ENCODE measurements at places on chromosomes 1 and 21.

DNA sequence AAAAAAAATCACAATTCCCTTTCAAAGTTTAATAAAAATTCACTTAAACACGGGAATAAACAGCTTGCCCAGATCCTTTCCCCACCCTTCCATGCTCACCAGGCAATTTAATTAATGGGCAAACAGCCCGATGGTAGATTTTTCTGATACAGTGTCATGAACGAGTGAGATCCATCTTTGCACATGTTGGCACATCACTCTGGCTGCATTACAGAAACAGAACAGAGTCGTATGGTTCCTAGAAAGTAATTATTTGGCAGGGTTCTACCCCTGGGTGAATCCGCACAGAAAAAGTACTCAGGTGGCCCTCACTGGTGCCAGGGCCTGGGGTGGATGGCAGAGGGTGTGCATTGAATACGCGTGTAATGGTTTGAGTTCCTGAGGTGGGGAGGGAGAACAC, 24.6 kb upstream of the OVAAL start:
- no peak for DNase-seq

- DNase-seq, result no peak
These were observed 52.7 kb downstream of the TRIM33 start for GRCh38 chr1:114458237-114458777.

DNA sequence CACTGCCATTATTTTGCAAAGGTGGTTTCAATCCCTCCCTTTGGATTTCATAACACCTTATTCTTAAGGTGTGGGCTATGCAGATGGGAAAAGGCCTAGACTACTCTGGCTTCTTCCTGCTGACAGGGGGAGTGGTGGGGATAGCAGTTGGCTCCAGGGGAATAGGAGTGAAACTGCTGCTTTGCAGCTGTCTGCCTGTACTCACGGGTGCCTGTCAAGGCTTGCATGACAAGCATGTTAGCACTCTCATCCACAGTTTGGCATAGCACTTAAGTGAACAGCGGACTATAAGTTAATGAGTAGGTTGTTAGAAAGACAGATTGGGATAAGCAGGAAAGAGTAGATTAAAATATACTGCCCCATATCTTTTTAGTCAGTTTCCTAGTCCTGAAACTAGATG, 287.5 kb upstream of the DAB1 start:
- DNase-seq, result no peak

DNA sequence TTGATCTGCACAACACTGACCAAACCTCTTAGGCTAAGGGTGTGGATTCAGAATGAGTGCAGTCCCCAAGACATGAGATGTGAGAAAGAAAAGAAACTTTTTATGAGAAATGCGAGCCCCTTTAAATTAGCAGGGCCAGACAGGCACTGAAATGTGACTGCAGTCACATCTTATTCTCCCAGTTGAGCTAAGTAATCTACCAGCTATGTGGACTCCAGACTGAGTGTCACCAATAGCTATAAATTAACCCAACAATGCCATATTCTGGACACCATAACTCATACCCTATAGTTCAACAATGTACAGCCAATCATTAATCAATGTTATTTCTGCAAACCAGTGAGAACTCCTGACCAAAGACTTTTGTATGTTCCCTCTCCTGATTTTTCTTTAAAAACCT, 153.2 kb downstream of the COQ8A start:
- no peak for DNase-seq

DNA sequence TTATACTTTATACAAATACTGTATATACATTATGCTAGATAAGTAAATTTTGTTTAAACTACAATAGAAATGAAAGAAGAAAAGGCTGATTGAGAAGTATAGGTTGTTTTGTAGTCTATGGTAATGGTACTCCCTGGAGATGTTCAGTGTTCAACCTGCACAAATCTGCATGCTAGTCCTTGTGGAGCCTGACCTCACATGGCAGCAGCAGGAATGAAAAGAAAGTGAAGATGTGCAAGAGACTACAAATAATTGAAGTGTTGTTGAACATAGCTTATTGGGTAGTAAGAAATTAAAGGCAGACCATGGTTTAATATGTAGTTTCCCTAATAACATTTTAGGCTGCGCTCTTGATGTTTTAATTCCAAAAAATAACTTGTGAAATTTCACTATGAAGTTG, 201.2 kb downstream of the TGFB2 start:
- DNase-seq, result no peak

- no peak for DNase-seq
These were observed 67.9 kb upstream of the L1TD1 start for GRCh38 chr1:62126579-62127290.

GRCh38 chr1:110218739-110219138, 8.6 kb downstream of the KCNC4 start:
- DNase-seq, result no peak

DNA sequence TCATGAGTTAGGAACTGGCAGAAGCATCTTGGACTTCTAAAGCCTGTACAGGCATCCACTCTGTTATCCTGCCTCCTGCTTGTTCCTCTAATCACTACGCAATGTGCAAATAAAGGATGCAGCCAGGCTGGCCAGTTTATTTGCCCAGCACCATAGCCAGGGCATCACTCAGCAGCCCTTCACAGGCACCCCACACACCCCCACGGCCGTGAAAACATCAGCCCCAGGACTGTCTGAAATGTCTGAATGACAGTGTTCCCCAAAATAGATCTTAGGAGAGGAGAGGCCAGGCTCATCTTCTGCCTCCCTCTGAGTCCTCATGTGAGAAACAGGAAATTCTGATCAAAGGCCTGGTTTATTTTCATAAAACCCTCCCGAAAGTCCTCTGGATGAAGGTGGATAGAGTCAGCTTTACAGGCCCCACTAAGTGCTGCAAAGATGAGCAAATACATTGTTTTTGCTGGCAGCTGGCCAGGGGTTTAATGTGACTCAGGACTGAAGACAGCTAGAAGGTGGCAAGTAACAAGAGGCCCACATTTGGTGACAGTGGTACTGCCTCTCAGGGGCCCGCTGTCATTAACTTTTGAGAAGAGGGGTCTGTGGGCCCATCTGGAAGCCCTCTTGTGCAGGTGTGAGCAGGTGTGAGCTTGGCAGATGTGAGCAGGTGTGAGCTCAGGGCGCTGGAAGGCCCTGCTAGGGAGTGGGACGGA, 32.9 kb downstream of the GRHL3 start:
- no peak for DNase-seq

GRCh38 chr1:37845786-37846185, 13.6 kb downstream of the MTF1 start:
- DNase-seq, result no peak

DNA sequence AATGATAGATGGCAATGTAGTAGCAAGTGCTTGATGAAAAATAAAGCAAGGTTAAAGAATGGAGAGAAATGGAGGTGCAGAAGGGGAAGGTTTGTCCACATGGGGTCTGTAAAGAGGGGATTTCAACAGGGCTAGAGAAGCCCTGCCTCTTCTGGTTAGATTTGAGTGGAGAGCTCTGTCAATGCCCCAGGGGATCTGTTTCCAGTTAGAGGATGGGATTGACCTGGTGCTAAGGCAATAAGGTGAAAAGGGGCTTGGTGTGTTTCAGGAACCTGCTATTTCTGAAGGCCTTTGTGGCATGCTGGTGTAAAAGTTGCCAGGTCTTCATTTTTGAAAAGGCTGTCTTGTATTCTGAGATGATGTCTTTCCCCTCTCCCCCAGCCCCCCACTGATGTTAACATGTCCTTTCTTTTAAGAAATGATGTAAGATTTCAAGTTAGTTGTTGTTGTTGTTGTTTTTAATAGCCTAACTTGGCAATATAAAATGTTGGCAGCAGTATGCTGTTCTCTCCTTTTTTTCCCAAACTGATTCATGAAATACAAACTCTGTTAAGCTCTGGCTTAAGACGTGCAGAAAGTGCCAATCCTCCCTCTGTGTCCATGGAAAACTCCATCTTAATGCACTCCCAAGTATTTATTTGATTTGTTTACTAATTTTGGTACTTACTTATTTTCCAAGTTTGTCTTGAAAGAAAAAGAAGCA, 370.3 kb upstream of the ADGRL2 start:
- DNase-seq, result no peak

DNA sequence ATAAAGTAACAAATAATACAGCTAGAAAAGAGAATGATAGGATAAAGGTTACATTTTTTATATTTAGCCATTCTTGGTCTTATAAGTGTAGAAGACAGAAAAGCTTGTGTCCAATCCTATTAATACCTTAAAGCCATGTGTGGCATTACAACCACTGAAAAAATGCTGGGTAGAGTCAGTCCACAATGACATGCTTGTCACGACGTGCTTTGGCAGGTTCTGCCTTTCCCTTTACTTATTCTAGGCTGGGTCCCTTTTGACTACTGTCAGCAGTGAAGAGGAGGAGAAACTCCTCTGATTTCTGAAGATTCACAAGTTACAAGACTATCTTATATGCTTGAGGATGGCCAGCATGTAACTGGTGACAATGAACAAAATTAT, 14.6 kb upstream of the AIM2 start:
- no peak for DNase-seq

DNA sequence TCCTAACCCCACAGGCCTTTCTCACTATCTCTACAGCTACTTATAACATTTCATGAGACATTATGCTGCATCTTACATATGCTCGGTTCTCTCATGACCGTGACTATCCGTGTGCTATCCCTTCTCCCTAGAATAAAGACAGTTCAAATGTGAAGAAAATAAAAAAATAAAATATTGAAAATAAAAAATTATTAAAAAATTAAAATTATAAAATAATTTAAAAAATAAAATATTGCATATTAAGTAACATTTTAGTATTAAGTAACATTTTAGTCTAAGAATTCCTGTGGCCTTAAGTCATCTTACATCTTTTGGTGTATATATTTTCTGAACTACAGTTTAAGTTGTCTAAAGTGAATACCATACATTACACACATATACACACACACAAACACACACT, 415.5 kb downstream of the DPYD start:
- no peak for DNase-seq

GRCh38 chr1:219099307-219099706, 74.4 kb upstream of the LYPLAL1 start:
- DNase-seq, result no peak

DNA sequence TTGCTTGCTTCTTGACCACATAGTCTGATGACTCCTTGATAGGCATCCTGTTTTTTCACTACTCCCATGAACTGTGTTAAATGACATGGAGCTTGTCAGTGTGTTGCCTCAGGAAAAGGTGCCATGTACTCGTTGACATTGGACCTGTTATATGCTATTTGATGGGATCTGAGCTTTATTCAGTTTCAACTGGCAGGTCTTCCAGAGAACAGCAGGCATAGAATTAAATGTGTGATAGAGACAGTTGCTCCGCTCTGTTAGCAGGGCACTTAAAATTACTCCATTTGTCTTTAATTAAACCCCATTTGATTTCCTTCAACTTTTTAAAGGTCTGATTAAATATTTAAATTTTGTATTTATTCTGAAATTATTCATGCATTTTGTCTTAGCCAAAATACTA, 189.7 kb upstream of the ADGRL4 start:
- no peak for DNase-seq

- no peak for DNase-seq
These were observed 168.7 kb downstream of the ATG4C start for GRCh38 chr1:62952596-62952995.

- DNase-seq, result no peak
These were observed 52.3 kb downstream of the PLEKHA6 start for GRCh38 chr1:204307334-204307883.

- DNase-seq, result no peak
These were observed 4.0 kb upstream of the S100A3 start for GRCh38 chr1:153553096-153553495.

DNA sequence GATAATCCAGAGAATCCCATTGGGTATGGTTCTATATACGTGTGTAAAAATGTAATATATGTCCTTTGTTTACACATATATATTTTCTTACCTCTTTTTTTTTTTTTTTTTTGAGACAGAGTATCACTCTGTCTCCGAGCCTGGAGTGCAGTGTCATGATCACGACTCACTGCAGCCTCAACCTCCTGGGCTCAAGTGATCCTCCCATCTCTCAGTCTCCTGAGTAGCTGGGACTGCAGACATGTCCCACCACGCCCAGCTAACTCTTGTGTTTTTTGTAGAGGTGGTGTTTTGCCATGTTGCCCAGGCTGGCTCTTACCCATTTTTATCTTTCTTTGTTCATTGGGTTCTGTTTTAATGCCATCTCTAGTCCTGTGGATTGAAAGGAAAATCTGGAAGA, 59.5 kb downstream of the ZBTB17 start:
- no peak for DNase-seq

- no peak for DNase-seq
These were observed 45.9 kb downstream of the SLC19A1 start for GRCh38 chr21:45496151-45496967.

GRCh38 chr1:245084551-245084950, 70.2 kb upstream of the KIF26B start:
- DNase-seq, result no peak

GRCh38 chr1:178098262-178098661, 4.4 kb downstream of the RASAL2 start:
- DNase-seq, result no peak

DNA sequence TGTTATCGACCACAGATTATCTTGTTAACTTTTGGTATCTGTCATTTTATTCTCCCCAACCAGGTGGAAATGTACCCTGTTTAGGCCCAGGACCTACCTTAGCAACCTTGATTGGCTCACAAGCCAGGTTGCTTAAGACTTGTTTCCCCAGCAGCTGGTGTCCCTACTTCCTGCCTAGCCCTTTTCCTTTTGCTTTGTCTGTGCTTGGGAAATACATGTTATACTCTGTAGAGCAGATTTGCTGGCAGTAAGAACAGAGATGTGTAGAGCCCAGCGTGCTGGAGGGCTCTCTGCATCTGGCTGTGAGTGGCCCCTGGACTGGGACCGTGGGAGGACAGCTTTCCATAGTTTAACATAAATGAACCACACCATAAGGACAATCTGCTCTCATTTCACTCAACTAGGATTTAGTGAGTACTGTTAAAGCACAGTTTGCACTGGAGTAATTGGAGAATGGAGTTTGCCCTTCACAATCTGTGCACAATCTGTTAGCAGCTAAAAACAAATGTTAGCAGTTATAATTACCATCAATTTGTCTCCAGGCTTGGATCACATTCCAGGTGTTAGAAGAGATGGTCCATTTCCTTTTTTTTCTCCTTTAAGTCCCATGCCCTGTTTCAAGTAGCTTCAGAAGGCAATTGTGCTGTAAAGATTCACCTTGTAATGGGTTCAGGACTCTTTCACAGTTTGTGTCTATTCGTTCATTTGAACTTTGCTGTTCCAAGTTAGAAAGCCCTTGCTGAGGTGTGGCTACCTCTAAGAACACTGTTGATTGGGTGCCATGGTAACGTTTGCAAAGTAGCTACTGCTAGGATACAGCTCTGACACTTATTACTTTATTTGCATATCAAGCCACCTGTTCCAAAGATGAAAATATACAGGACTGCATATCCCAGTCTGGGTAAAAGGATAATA, at the start of gene APOBEC4:
Gene APOBEC4, minus strand, starts transcription at position 770 of the 915 bp plus-strand sequence. CDS start 4,535 bp downstream, outside the sequence.
- DNase-seq, result no peak

DNA sequence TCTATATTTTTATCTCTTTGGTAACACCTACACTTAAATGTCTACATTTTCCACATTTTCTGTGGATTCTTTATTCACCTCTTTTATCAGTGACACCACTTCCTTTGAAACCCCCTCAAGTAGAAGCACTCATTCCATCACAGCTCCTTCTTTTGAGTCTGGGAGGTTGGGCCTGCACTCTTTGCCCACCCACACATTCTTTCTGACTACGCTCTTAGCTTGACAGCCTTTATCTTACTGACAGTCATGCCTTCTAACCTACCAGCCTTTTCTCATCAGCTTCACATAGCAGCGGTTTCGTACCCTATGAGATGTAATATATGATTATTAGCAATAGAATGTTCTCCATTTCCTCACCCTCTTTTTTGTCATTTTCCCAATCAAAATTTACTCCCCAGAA, 151.9 kb downstream of the TNFSF18 start:
- DNase-seq, result no peak

- DNase-seq, result no peak
These were observed 57.3 kb upstream of the ZNF648 start for GRCh38 chr1:182118851-182119250.

GRCh38 chr21:42198929-42199867, 19.7 kb upstream of the ABCG1 start:
- DNase-seq, result no peak

Measured in amygdala (tissue), 56 donors.